ENCODE measurements at places on chromosomes 5 and 9.

DNA sequence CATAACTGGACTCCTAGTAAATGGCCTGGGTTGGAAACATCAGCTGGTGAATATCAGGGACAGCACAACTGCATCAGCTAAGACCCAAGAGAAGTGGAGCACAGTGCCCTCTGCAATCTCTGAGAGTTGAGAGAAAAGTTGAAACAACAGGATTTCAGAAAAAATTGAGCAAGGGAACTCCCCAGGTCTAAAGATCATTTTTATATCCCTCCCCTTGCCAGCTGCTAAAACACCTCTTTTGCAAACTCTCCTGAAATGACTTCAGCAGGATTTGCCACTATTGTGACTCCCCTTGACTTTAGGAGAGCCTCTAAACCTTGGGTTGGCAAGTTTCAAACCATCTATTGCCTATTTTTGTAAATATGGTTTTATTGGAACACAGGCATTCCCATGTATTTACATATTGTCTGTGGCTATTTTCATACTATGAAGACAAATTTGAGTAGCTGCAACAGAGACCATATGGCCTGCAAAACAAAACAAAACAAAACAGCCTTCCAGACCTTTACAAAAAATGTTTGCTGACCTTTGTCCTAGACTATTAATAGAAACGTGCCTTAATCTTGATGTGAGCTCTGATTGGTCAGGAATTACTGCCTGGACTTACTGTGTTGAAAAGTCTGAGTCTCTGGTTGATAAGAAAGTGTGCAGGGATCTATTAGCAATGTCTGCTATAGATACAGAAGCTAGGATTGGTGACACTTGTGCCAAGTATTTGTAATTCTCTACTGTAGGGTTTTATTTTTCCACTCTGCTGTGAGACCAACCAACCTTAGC, 37.7 kb upstream of the PLPPR1 start:
- no peaks in the 10 kb centered on the region for H3K27me3 ChIP-seq
- H3K27ac ChIP-seq = no peak overlapping the region

- peaks cover 25% of the 10 kb centered on the region for H3K27me3 ChIP-seq
- H3K27ac ChIP-seq = no peak overlapping the region
- peaks cover 9% of the 10 kb centered on the region for H3K4me1 ChIP-seq
- DNase-seq = no peak
Measured at GRCh38 chr9:99785010-99785590, 36.6 kb upstream of the NR4A3 start.

DNA sequence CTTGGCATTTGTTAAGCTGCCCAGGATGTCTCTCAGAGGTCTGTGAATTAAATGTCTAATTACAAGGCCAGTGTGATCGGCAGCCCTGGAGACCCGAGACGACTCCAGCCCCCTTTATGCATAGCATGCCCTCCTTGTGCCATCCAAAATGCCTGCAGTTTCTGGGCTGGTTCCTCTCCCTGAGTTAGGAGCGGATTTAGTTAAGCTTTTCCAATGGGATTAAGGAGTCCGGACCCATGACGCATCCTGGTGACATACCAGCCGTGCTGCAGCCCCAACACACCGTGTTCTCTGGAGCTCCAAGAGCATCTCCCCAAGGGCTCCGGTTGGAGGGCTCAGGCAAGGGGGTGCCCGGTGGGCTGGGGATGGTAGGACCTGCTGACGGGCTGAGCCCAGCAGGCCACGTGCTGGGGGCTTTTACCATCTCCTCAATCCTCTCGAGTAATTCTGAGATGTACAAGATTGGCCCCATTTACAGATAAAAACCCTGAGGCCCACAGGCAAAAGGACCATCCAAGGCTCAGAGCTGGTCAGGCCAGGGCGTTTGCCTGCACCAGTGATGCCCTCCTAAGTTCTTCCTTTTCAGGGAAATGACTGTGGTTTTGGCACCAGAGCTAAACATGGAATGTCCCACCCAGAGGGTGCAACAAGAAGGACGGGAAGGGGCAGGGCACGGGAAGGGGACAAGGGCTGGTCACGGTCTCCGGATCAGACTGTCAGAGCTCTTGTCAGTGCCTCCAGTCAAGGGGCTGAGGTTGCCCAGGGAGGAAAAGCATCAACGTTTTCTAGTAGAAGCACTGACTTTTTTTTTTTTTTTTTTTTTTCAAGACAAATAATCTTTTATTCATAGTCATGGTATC, 82.6 kb upstream of the PHYKPL start:
- no peak overlapping the region for H3K4me3 ChIP-seq
- no peaks in the 10 kb centered on the region for H3K4me1 ChIP-seq
- no peaks in the 10 kb centered on the region for H3K27me3 ChIP-seq
- no peak for DNase-seq
- no peaks in the 10 kb centered on the region for H3K36me3 ChIP-seq

DNA sequence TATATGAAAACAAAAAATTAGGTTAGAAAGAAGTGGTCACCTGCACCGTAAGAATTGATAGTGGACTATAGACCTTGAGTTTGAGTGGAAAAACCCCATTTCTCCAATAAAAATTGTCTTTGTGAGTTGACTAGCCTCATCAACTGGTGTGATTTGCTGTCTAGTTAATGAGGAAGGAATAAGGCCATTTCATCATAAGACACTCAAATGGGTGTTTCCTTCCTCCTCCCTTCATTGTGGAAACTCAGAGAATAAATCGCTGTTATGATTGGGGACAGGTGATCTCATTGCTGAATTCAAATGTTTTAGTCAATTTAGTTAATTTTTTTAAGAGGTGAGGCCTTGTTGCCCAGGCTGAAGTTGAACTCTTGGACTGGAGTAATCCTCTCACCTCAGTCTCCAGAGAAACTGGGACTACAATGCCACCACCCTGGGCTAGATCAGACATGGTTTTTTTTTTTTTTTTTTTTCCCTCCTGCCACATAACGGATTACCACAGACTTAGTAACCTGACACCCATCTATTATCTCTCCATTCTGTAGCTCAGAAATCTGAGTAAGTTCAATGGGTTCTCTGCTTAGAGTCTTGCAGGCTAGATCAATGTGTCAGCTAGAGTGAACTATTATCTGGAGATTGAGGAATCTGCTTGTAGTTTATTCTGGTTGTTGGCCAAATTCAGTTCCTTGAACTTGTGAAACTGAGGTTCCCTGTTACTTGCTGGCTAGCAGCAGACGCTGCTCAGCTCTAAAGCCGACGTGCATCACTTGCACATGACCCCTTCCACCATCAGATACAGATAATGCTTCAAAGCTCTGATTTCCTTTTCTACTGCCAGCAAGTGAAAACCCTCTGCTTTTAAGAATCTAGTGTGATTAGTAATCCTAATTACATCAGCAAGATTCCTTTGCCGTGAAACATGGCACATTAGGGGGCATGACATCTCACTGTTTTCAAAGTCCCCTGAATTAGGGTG, 663.8 kb upstream of the CDH9 start:
- no peaks in the 10 kb centered on the region for H3K27me3 ChIP-seq
- H3K4me3 ChIP-seq = no peak overlapping the region
- H3K36me3 ChIP-seq = no peaks in the 10 kb centered on the region
- no peak for DNase-seq

DNA sequence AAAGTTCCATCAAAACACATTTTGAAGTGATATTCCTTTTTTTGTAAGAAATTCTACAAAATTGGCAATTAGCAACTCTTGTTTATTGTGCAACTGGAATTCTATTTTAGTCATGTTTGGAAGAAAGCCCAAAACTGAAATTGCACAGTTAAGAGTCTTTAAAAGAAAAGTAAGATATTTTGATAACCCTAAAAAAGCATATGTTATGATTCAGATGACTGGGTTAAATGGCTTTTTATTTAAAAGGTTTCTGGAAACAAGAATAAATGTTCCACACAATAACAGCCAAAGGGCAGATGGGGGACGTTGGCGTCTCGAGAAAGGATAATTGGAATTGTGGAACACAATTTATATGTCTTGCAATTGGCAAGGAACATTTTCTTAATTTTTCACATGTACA, 275.2 kb downstream of the CDH9 start:
- H3K27me3 ChIP-seq = no peaks in the 10 kb centered on the region
- no peak overlapping the region for H3K27ac ChIP-seq
- no peaks in the 10 kb centered on the region for H3K4me1 ChIP-seq

- no peaks in the 10 kb centered on the region for H3K36me3 ChIP-seq
- H3K4me1 ChIP-seq = no peaks in the 10 kb centered on the region
Measured at GRCh38 chr5:151007430-151008209, 12.8 kb upstream of the GPX3 start.

DNA sequence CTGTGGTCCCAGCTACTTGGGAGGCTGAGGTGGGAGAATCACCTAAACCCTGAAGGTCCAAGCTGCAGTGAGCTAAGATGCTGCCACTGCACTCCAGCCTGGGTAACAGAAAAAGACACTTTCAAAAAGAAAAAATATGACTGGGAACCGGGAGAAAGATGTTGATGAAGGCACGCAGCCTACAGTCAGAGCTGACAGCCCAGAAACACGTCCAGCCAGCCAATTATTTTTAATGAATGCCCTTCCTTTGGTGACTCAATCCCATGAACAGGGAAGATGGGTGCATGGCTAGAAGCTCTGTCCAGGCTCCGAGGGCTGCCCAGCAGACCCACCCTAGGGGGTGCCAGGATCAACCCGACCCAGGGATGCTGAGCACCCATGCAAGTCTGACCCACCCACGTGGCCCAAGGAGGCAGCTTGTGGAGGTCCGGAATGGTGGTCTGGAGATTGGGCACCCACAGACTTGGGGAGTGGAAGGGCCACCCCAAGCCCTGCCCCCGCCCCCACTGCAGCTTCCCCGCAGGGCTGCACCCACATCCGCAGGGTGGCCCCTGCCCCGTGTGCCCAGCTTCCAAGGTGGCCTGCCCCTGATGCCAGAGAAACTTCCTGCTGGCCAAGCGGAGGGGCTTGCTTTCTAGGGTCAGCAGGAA, 51.0 kb downstream of the ADAMTS2 start:
- no peaks in the 10 kb centered on the region for H3K4me1 ChIP-seq
- DNase-seq = no peak
- H3K4me3 ChIP-seq = no peak overlapping the region
- H3K36me3 ChIP-seq = no peaks in the 10 kb centered on the region
- no peaks in the 10 kb centered on the region for H3K27me3 ChIP-seq
- no peak overlapping the region for H3K27ac ChIP-seq

GRCh38 chr5:66880401-66880800, 284.2 kb downstream of the MAST4 start:
- H3K27me3 ChIP-seq = peaks cover 11% of the 10 kb centered on the region
- no peaks in the 10 kb centered on the region for H3K36me3 ChIP-seq
- DNase-seq = no peak
- no peak overlapping the region for H3K4me3 ChIP-seq
- H3K27ac ChIP-seq = no peak overlapping the region
- H3K4me1 ChIP-seq = peaks cover 8% of the 10 kb centered on the region

DNA sequence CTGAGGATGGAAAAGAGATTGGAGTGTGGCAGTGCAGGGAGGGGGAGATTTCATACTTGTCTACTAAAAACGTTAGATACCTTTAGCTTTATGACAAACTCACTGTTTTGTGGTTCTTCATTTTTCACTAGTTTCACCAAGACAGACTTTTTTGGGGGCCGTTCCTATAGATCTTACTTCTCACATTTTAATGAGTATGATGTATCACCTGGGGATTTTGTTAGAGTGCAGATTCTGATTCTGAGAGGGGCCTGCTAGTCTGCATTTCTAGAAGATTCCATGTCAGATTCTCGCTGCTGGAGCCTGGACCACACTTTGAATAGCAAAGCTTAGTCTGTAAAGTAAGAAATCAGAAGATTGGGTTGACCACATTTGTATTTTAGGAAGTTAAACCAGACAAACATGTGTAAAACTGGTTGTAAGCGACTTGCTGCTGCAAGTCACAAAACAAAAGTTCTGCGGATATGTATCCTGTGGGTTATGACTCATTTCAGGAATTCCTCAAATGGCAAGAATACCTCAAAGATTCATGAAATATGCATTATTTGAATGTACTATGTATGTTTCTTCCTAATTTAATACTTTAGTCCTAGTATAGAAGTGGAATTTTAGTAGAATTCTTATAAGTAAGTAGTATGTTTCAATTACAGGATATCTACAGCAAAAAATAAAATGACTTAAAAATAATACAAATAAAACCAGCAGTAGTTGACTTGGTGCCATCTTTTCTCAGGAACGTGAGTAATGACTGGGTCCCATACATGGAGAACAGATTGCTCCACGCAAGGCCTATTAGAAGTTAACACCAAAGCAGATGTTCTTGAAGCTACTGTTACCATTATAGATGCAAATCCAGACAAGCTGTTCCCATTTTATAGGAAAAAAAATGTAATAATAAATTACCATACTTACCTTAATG, 27.8 kb downstream of the NFIL3 start:
- peak; percentile 47 for DNase-seq
- peak overlapping the region; percentile 78 for H3K27ac ChIP-seq
- no peaks in the 10 kb centered on the region for H3K36me3 ChIP-seq
- no peaks in the 10 kb centered on the region for H3K27me3 ChIP-seq

- H3K4me3 ChIP-seq = no peak overlapping the region
- no peak for DNase-seq
- H3K4me1 ChIP-seq = no peaks in the 10 kb centered on the region
- peaks cover 3% of the 10 kb centered on the region for H3K27me3 ChIP-seq
- no peak overlapping the region for H3K27ac ChIP-seq
Measured at GRCh38 chr5:83494087-83494620, 22.6 kb downstream of the VCAN start.

Measured in T-helper 2 cell treated with Interferon-gamma antibody and Interleukin-4, amounts not matched to agents 5 μg/mL and 100 μg/mL, for 36 hours (primary cell).